ENCODE measurements at places on chromosomes 1 and 21. TPM values are rescaled to one million over a fixed set of nuclear protein-coding genes. Genes with fewer than 3 reads are reported as not detected.

CYP4Z1 gene
- total RNA-seq: 0.14 TPM

CATSPER4 gene
- total RNA-seq: not detected

HTR1D gene
- 1.1 TPM for total RNA-seq

TNNI3K gene
- total RNA-seq: 1.0 TPM

SPRR3 gene
- not detected for total RNA-seq

SLC6A17 gene
- 0.06 TPM for total RNA-seq

MACO1 gene
- total RNA-seq: 19.4 TPM

KLHL12 gene
- total RNA-seq: 35.0 TPM

CHAF1B gene
- total RNA-seq: 2.7 TPM

DNAH14 gene
- 7.2 TPM for total RNA-seq

LCE2C gene
- total RNA-seq: not detected

GPR25 gene
- not detected for total RNA-seq

NAXE gene
- total RNA-seq: 87.7 TPM

OR2L8 gene
- not detected for total RNA-seq

C4BPA gene
- total RNA-seq: 3.4 TPM

ITGB2 gene
- total RNA-seq: 6.8 TPM

LCE7A gene
- not detected for total RNA-seq

DOP1B gene
- 68.8 TPM for total RNA-seq

AMIGO1 gene
- 3.8 TPM for total RNA-seq

KRTAP15-1 gene
- total RNA-seq: not detected

ELAVL4 gene
- total RNA-seq: 0.79 TPM

DNALI1 gene
- 4.5 TPM for total RNA-seq

DPYD gene
- total RNA-seq: 12.9 TPM

B3GALT6 gene
- 9.6 TPM for total RNA-seq

VHLL gene
- not detected for total RNA-seq

PACC1 gene
- total RNA-seq: 2.8 TPM

SOAT1 gene
- 29.5 TPM for total RNA-seq

LAPTM5 gene
- 10.7 TPM for total RNA-seq

PTPRU gene
- total RNA-seq: 2.0 TPM

S100A3 gene
- not detected for total RNA-seq

SLAMF1 gene
- total RNA-seq: 2.0 TPM

NCMAP gene
- total RNA-seq: 2.2 TPM

ABCG1 gene
- total RNA-seq: 86.9 TPM

CFHR1 gene
- total RNA-seq: not detected

MAD2L2 gene
- total RNA-seq: 7.0 TPM

FNBP1L gene
- 64.2 TPM for total RNA-seq

DCST2 gene
- total RNA-seq: 1.5 TPM

MMP23B gene
- 7.2 TPM for total RNA-seq

RBM34 gene
- total RNA-seq: 50.8 TPM

E2F2 gene
- total RNA-seq: 10.9 TPM

SMCP gene
- not detected for total RNA-seq

PCP4 gene
- 6.5 TPM for total RNA-seq

HRNR gene
- total RNA-seq: not detected

LRRC53 gene
- not detected for total RNA-seq

IL22RA1 gene
- total RNA-seq: 40.0 TPM

SPRR1B gene
- total RNA-seq: not detected

Data from left colon (tissue), 2 donors.